Stimulated activated CD4-positive, alpha-beta T cell treated with anti-CD3 and anti-CD28 coated beads, Interleukin-12 subunit alpha, Interleukin-12 subunit beta, amount 100 ng/mL, for 4 hours (primary cell): ENCODE measurements at places on chromosomes 16 and 17.

DNA sequence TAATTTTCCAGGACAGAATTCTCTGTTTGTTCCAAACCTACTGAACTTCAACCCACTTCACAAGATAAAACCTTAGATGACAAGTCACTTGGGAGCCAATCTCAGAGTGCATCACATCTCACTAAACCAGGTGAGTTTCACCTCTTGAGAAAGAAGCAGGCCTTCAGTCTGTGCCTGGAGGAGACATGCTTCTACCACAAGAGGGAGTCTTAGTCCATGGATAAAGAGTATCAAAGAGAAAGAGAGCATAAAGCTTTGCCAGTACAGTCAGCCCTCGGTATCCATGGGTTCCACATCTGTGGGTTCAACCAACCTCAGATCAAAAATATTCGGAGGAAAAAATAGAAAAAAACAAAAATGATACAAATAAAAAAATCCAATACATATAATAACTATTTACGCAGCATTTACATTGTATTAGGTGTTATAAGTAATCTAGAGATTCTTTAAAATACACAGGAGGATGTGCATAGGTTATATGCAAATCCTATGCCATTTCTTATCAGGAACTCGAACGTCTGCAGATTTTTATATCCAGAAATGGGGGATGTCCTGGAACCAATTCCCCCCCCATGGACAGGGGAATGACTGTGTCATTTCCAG lies 37.7 kb downstream of the DUSP14 start:
- DNase-seq, result no peak

DNA sequence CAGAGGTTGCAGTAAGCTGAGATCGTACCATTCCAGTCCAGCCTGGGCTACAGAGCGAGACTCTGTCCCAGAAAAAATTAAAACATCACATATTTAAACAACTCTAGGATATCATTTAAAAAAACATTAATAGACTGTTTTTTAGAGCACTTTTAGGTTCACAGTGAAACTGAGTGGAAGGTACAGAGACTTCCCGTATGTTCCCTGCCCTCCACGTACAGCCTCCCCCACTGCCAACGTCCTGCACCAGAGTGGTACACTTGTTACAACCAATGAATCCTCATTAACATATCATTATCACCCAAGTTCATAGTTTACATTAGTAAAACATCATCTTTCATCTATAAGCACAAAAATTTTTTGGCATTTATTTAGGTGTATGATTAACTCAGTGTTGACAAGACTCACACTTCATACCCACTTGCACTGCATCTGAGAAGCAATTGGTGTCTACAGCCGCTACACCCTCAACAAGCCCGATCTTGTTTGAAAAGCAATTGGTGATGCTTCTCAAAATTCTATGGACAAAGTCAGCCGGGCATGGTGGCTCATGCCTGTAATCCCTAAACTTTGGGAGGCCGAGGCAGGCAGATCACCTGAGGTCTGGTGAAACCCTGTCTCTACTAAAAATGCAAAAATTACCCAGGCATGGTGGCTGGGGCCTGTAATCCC lies 39.9 kb upstream of the STH start:
- DNase-seq, result no peak

- DNase-seq, result no peak
Measured at GRCh38 chr17:81888988-81889595, 2.3 kb downstream of the ALYREF start.

DNA sequence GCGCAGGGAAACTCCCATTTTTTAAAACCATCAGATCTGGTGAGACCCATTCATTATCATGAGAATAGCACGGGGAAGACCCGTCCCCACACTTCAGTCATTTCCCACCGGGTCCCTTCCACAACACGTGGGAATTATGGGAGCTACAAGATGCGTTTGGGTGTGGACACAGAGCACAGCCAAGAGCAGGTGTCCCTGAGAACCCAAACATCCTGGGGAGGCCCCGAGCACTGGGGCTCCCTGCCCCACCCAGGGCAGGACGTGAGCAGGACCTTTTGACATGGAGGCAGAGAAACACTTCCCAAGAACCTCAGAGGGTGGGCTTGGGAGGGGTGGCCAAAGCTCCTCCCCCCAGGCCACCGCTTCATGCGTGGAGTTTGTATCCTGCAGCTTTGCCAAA lies 89.9 kb upstream of the DNAH17 start:
- no peak for DNase-seq

DNA sequence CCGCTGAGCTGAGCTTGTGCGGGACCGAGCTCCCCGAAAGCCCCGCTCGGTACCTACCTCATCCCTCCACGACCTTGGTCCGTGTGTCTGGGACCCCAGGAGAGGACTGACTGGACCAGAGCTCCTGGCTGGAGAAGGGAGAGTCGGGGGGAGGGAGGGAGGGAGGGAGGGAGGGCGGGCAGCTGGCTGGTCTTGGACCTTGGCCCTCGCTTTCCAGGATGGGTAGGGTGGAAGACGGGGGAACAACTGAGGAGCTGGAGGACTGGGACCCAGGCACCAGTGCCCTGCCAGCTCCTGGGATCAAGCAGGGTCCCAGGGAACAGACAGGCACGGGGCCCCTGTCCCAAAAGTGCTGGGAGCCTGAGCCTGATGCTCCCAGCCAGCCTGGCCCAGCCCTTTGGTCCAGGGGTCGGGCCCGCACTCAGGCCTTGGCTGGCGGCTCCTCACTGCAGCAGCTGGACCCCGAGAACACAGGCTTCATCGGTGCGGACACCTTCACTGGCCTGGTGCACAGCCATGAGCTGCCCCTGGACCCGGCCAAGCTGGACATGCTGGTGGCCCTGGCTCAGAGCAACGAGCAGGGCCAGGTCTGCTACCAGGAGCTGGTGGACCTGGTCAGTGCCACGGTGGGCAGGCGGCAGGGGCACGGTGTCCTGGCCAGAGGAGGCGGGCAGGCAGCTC lies 553 bp downstream of the RHBDL1 start:
- DNase-seq, result no peak

DNA sequence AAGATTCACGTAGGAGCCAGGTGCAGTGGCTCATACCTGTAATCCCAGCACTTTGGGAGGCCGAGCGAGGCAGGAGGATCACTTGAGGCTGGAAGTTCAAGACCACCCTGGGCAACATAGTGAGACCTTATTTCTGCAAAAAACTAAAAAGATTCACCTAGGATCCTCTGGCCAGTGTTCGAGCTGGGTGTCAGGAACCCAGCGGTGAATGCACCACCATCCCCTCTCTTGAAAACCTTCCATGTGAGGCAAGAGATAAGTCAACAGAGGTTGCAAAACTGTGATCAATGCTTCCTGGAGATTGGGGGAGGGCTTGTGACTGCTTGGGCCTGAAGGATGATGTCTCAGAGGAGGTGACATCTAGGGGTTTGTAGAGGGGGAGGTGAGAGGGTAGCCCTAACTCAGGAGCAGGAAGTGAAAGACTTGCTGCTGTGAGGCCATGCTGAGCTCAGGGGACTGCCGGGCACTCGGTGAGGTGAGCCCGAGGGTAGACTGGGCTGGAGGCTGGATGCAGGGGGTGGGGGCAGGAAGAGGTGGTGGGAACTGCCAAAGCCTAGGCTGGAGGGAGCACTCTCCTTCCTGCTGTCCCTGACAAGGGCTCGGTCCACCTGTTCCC lies 11.7 kb downstream of the GJD3 start:
- no peak for DNase-seq

DNA sequence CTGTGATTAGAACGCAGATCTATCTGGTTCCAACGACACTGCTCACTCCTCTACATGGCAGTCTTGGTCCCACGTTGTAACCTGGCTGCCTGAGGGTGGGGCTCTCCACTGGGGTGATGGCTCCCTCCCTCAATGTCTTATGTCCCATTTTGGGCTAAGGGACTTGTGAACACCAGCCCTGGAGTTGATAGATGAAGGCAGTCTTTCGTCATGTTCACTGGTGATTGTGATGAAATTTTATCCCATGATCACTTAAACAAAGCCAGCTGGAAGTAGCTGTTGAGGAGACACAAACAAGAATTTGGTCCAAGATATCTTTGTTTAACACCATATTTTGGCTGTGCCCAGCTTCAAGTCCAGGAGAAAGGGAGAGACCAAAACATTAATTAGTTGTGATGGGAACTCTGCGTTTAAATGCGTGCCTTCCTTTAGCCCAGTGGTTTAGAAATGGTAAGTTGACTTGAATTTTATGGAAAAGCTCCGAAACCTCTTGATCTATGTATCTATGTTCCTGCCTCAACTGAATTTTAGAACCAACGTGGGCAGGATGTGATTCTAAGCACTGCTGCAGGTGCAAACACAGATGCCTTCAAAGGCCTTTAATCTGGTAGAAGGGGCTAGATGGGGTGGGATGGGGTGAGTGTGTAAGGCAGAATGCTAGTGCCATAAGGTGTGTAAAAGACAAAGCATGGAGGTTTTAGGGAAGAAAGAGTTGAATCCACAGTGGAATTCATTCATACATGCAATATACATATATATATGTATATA lies 186.8 kb upstream of the IRX3 start:
- no peak for DNase-seq

DNA sequence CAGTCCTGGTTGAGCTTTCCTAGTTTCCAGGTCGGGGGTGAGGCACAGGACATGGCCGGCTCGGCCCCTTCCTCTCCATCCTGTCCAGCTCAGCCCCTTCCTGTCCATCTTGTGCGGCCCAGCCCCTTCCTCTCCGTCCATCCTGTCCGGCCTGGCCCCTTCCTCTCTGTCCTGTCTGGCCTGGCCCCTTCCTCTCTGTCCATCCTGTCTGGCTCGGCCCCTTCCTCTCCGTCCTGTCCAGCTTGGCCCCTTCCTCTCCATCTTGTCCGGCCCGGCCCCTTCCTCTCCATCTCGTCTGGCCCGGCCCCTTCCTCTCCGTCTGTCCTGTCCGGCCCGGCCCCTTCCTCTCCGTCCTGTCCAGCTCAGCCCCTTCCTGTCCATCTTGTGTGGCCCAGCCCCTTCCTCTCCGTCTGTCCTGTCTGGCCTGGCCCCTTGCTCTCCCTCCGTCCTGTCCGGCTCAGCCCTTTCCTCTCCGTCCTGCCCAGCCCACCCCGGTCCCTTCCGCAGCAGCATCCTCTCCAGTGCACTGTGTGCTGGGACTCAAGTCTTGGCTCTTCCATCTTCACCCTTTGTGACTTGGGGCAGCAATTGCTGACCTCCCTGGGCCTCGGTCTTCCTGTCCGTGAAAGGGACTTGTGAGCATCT lies 5.5 kb upstream of the ZNF750 start:
- DNase-seq, result no peak

GRCh38 chr17:69900829-69901228 lies 174.2 kb upstream of the KCNJ16 start:
- DNase-seq, result no peak

- no peak for DNase-seq
Measured at GRCh38 chr16:81486540-81487061, 42.0 kb downstream of the CMIP start.

GRCh38 chr16:69476920-69477443 lies 52.6 kb downstream of the CYB5B start:
- DNase-seq, result no peak

DNA sequence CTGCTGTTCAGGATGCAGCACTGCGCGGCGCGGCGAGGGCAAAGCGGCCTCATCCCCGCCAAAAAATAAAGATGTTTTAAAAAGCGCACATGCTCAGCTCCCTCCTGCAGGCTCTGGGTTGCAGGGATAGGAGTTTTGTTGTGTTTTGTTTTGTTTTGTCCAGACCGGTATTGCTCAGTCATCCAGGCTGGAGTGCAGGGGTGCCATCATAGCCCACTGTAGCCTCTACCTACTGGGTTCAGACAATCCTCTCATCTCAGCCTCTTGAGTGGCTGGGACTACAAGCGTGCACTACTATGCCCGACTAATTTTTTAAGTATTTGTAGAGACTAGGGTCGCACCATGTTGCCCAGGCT lies 636 bp downstream of the WWOX start:
- no peak for DNase-seq

GRCh38 chr17:57025876-57026275 lies 47.9 kb downstream of the SCPEP1 start:
- no peak for DNase-seq

DNA sequence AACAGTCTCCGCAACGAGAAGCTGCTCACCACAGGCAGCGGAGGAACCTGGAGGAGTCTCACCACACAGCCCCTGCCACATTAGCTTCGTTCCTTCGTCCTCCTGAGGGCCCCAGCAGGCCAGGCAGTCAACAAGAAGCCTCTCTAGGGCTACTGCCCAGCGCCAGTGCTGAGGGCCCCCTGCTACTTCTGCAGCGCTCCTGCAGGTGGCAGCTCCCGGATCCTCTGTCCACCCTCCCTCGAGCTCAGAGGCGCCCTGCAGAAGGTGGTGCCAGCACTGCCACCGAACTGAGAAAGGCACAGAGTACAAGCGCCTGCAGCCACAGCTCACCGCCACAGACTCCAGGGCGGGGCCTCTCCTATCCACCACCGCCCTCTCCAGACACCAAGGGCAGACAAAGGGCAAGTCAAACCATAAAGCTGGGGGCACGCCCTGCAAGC lies 27.3 kb downstream of the KDM8 start:
- DNase-seq, result peak; percentile 43

DNA sequence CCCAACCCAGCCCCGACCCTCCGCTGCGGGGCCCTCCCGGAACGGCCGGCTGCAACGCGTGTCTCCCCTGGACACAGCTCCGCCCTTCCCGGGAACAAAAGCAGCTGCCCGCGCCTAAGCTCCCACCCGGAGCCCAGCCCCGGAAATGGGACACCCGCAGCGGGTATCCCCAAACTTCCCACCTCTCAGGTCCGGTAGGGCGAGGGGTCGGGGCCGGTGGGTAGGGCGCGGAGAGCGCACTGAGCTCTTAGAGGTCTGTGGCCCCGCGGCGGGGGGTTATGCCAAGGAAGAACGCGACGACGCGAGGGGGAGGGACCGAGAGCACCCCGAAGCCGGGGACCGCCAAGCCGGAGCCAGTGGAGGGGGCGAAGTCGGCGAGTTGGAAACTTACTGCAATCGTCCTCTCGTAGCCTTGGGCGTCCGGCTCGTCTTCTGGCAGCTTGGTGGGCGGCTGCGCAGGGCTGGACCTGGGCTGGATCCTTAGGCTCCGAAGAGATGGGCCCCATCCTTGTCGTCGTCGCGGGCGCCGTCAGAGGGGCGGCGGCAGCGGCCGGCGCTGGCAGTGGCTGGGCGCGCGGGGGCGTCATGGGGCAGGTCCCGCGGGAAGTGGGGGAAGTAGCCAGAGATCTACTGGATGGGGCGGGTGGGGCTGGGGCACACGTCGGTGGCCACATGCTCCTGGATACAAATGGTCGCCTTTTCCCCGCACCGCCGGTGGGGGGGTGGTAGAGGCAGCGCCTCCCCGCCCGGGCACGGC lies 6.9 kb downstream of the USP6 start:
- DNase-seq, result no peak

GRCh38 chr17:80346498-80347275 lies 68.3 kb upstream of the ENDOV start:
- DNase-seq, result no peak

DNA sequence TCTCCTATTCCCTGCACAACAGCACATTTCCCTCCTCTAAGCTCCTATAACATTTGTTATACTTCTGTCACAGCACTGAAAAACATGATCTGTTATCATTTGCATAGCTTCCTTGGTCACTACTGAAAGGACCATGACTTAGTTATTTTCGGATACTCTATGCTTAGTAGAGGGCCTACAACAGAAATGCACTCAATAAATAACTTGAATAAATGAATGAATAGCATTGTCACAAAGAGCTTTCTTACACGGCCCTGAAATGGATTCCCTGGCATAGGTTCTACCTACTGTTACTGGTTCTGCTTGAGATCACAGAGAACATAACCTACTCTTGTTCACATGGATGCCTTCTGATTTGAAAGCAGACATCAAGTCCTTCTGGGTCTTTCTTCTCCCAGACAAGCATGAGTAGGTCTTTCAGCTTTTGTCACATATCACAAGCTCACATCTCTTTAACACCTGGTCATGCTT lies 41.6 kb downstream of the MYO1D start:
- DNase-seq, result no peak

GRCh38 chr16:3431779-3432219 lies 11.5 kb downstream of the ZNF597 start:
- peak; percentile 60 for DNase-seq

- no peak for DNase-seq
Measured at GRCh38 chr17:48733632-48734328, 5.2 kb upstream of the HOXB13 start.
